ENCODE measurements at places on chromosomes 16 and 17.
A peak's percentile ranks its signal among the peaks of the same experiment; 100 is the strongest.

DNA sequence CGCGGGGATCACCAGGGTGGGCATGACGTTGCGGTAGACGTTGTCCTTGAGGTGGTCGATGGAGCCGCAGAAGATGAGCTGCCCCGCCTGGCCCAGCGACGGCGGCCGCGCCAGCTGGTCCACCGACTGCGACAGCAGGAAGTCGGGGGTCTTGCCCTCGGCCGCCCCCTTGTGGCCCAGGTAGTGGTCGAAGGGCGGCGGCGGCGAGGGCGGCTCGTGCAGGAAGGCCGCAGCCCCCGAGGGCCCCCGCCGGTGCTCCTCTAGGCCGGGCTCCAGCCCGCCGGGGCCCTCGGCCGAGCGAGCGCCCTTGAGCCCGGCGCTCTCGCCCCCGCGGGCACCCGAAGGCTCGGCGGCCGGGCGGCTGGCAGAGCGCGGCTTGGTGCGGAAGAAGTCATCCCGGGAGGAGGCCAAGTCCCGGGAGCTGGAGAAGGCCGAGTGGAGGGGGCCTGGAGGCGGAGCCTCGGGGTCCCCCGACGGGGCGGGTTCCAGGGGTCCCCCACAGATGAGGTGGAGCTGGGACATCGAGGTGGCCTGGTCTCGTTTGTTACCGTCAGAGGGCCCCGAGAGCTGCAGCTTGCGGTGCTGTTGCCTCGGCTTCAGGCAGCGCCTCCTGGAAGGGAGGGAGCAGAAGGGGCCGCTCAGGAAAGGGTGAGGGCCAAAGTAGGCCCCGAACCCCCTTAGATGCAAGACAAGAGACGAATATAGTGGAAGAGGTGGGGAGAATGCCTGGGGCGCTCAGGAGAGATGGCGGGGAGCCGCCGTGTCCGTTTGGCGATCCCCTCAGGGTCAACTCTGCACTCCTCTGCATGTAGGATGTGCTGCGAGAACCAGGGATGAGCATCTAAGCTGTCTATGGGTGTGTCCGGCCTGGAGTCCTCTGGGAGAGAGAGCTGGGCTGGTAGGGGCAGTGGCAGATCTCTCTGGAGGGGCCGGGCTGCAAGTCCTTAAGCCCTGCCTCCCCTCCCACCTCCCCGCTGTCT is 8.8 kb downstream of the FAM171A2 start:
- DNase-seq: peak; percentile 50

DNA sequence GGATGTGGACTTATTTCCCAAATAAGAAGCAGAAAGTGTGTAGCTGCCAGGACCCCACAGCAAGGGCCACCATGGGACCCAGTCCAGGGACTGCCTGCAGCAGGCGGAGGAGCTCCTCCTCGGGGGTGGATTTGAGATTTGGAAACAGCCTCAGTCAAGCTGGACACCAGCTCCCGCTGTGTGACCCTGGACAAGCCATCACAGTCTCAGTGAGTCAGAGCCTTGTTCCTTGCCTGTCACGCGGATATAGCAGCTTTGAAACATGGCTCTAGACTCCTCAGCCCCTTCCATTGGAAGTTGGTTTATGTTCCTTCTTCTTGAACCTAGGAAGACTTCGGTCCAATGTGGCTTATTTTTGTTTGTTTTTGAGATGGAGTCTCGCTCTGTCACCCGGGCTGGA is 12.5 kb upstream of the DPEP1 start:
- no peak for DNase-seq

GRCh38 chr17:15882058-15882720 is 62.7 kb upstream of the ADORA2B start:
- DNase-seq: no peak

DNA sequence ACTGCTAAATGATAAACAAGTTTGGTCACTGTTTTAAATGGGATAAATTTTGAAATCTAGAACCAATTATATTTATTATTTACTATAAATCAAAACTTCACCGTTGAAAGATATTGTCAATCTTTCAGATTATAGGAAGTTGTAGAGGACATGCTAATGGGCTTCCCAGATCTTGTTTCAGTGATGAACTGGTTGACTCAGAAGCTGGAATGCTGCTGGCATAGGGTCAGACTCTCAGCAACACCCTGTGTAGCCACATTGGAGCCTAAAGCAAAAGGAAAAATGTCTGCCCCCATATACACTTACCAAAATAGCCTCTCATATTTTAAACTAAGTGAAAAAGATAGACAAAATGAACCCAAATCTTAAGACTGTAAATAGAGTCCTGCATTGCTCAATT is 916.9 kb upstream of the SOX9 start:
- DNase-seq: no peak

DNA sequence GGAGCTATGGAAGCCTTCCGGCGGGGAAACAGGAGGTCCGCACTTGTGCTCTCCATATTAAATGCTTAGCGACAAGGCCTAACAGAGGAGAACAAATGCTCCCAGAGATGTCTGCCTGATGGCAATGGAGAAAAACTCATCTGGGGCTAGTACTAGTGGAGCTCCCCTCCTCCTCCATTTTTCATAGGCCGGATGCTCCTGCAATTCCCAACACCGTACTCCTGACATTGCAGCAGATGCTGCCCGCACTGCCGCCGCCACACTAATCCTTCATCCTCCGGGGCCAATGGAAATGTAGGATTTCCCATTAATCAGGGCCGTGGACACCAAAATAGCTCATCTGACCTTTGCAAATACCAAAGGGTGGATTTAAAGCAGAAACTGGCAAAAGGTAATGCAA is 27.5 kb downstream of the TOM1L2 start:
- no peak for DNase-seq

DNA sequence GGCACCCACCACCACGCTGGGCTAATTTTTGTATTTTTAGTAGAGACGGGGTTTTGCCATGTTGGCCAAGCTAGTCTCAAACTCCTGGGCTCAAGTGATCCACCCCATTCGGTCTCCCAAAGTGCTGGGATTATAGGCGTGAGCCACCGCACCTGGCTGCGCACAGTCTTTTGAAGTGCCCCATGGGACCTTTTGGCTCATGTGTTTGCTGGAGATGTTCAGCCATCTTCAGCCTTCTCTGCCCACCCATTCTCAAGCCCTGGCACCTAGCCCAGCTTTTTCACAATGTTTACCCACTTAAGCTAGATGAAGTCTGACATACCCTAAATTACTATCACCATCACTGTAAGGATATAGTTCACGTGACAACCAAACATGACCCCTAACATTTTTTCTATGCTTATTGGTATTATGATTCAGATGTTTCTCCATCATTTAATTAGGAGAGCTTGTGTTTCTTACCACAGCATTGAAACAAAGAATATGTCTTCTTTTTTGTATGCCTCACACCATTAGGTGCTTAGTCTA is 32.3 kb downstream of the PECAM1 start:
- DNase-seq: no peak

DNA sequence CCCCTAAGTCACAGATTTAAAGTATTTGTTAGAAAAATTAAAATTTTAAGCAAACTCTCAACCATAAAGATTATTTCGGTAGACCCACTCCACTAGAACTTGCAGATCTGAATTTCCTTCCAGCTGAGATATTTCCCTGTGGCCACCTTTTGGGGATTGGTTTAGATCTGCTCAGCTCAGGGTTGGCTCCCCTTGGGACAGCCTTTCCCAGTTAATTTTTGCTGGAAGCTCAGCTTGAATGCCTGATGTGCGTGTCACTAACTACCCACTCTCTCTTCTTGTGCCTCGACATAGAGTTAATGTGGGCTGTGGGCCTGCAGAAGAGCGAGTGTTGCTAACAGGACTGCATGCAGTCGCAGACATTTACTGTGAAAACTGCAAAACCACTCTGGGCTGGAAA is 57.6 kb downstream of the YPEL2 start:
- no peak for DNase-seq

- DNase-seq: no peak
These were observed 105.8 kb downstream of the DNAH9 start for GRCh38 chr17:11704041-11704440.

- DNase-seq: no peak
These were observed 30.3 kb downstream of the B4GALNT2 start for GRCh38 chr17:49162866-49163265.

- DNase-seq: no peak
These were observed 9.3 kb downstream of the CHD9 start for GRCh38 chr16:53064081-53064578.

- DNase-seq: no peak
These were observed 4.7 kb downstream of the CHD3 start for GRCh38 chr17:7893187-7893880.

- no peak for DNase-seq
These were observed 680 bp upstream of the TAOK2 start for GRCh38 chr16:29972992-29973383.

DNA sequence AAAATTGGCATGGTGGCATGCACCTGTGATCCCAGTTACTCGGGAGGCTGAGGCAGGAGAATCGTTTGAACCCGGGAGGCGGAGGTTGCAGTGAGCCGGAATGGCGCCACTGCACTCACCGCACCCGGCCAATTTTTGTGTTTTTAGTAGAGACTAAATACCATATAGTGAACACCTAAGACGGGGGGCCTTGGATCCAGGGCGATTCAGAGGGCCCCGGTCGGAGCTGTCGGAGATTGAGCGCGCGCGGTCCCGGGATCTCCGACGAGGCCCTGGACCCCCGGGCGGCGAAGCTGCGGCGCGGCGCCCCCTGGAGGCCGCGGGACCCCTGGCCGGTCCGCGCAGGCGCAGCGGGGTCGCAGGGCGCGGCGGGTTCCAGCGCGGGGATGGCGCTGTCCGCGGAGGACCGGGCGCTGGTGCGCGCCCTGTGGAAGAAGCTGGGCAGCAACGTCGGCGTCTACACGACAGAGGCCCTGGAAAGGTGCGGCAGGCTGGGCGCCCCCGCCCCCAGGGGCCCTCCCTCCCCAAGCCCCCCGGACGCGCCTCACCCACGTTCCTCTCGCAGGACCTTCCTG is at the start of gene HBQ1:
Gene HBQ1, plus strand, starts transcription at position 359 of the 575 bp plus-strand sequence. Its CDS starts 28 bp downstream, at position 387.
- peak; percentile 46 for DNase-seq

GRCh38 chr16:3759736-3760135 is 42.4 kb upstream of the TRAP1 start:
- no peak for DNase-seq

GRCh38 chr16:424033-424622 is 1.3 kb upstream of the RAB11FIP3 start:
- DNase-seq: no peak

- DNase-seq: no peak
These were observed 136.6 kb downstream of the CCDC182 start for GRCh38 chr17:57608369-57609124.
